ENCODE measurements at places on chromosomes 5 and 9.

DNA sequence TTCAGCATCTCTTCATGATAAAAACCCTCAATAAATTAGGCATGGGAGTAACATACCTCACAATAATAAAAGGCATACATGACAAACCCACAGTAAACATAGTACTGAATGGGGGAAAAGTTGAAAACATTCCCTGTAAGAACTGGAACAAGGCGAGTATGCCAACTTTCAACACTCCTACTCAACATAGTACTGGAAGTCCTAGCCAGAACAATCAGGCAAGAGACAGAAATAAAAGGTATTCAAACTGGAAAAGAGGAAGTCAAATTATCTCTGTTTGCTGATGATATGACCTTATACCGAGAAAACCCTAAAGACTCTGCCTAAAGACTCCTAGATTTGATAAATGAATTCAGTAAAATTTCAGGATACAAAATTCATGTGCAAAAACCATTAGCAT, 167.6 kb downstream of the TMEM38B start:
- DNase-seq: no peak

GRCh38 chr5:61860978-61861377, 445.0 kb upstream of the KIF2A start:
- no peak for DNase-seq

GRCh38 chr5:89934069-89934468, 475.5 kb downstream of the CETN3 start:
- no peak for DNase-seq

DNA sequence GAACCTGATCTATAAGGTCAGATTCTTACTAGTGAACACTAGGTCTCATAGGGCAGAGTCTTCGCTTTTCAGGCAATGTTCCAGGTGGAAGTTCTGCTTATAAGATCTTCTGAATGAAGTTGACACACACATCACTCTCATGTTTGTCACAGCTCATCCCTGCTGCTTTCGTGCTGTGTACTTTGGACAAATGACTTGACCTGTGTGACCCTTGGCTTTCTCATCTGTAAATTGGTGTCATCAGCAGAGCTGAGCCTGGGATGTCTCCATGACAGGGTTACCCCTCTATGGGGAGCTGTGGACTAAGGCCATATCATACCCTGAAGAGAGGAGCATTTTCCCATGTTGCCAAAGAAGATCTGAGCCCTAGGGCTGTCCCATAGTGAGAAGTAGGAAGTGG, 2.8 kb downstream of the DELE1 start:
- no peak for DNase-seq

DNA sequence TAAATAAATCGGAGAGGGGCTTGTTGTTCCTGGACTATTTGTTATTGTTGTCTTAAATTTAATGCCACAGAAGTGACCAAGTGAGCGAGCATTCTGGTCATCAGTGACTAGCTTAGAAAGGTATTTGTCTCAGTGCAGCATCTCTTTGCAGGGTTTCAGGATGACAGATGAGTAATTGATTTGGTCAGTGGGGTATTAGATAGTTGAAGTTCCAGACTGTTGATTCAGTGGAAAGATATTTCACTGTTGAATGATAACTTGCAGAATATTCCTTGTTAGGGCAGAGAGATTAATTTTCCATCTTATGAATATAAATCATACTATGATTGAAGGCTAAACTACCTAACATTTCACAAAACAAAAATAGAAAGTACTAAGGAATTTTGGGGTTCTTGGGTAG, 122.4 kb downstream of the TRIO start:
- peak; percentile 66 for DNase-seq

Data from Caki2 (cell line).